ENCODE measurements at places on chromosomes 5 and 9.
A peak's percentile ranks its signal among the peaks of the same experiment; 100 is the strongest.

DNA sequence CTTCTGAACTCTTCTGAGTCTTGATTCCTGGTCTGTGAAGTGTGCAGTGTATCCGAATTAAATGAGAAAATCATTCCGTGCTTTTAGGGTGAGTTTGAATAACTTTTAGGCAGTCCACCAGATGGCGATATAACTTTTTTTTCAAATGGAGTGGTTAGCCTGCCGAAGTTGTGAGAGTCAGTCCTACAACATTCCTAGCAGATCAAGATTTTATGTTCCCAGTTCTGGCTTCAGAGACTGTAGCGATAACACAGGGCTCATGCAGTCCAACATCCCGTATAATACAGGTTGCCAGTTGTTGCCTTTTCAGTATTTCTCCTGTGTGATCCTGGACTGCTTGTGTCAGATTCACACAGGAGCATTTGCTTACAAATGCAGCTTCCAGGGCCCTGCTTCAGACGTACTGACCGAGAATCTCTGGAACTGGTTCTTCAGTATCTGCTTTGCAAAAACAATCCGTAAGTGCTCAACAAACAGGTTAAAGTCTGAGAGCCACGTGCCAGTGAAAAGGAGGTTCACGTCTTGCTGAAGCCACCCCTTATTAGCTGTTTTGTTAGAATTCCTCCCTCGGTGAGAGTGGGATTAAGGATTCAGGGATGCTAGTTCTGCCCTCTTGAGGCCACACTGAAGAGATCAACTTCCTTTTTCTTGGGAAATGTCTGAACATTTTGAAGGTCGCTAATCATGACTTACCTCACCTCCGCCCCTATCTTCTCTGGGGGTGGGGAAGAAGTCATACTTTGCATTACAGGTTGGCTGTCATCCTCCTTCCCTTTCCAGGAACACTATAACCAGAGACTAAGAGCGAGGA is 22.8 kb downstream of the SMIM3 start:
- DNase-seq: peak; percentile 60

GRCh38 chr5:21646469-21646868 is 1206.7 kb downstream of the CDH12 start:
- no peak for DNase-seq

- DNase-seq: no peak
Observed at GRCh38 chr5:138697720-138698360, 55.4 kb upstream of the CTNNA1 start.

- no peak for DNase-seq
Observed at GRCh38 chr9:36101916-36102741, 34.4 kb upstream of the GLIPR2 start.

DNA sequence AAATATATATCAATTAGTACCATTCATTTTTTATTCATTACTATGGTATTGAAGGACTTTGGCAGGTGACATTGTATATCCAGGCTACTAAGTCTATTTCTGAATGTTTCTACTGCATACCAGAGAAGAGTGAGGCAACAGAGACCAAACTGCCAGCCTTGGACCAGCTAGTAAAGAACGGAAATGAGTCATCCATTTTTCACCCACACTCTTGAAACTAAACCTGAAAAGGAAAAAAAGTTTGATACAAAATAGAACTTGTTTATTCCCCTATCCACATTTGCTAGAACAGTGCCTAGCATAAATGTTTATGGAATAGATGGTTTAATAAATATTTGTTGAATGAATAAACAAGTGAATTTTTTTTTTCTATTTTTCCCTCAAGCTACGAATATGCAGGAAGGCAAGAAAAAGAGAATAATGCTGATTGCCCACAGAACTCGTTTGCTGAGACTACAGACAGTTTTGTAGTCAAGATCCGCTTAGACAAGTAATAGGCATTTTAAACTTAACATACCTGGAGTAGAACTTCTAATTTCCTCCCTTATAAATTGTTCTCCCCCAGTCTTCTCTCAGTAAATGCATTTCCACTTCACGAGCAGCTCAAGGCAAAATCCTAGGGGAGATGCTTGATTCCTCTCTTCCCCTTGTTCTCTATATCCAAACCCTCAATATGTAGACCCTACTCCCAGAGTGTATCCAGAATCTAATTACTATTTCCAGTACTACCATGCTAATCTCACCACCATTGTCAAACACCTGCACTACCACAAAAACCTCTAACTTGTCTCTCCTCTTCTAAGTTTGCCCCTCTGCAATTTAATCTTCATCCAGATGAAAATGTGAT is 146.2 kb upstream of the RASA1 start:
- DNase-seq: peak; percentile 86

- DNase-seq: no peak
Observed at GRCh38 chr9:136952321-136952850, 313 bp downstream of the LCN12 start.

- peak; percentile 49 for DNase-seq
Observed at GRCh38 chr9:76987594-76988200, 31.8 kb upstream of the FOXB2 start.

DNA sequence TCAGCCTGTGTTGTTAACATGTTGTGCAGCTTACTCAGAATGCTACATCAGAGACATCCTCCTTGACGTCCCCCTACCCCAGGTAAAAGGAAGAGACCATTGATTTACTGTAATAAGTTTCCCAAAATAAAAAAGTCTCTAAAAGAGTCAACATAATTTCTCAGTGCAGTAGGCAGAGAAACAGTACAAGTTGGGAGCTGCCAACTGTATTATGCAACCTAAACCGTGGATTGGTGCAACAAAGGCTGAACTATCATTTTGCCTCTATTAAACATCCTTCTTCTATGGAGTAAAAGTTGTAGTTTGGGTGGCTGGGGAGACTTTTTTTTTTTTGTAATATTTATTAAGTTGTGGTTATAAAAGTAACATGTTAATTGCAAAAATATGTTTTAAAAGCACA is 208.0 kb downstream of the NR3C1 start:
- no peak for DNase-seq

DNA sequence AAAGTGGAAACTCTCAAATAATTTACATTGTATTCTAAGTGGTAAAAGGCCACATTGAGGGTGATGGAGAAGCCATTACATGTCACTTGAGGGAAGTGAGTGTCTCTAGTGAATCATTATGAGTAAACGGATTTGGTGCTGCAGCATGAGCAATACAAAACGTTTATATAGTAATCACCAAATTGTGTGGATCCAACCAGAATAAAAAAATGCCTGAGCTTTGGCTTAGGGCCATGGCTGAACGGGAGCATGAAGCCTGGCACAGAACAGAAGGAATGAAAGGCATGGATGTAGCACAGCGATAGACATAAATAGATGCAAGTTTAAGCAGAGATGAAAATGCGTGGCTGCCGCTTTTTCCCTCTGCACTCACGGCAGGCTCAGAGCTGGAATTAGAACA is 58.3 kb downstream of the PTTG1 start:
- no peak for DNase-seq

GRCh38 chr5:166123717-166124116 is 2167.7 kb upstream of the WWC1 start:
- no peak for DNase-seq

GRCh38 chr5:22986281-22986680 is 133.1 kb upstream of the CDH12 start:
- no peak for DNase-seq

DNA sequence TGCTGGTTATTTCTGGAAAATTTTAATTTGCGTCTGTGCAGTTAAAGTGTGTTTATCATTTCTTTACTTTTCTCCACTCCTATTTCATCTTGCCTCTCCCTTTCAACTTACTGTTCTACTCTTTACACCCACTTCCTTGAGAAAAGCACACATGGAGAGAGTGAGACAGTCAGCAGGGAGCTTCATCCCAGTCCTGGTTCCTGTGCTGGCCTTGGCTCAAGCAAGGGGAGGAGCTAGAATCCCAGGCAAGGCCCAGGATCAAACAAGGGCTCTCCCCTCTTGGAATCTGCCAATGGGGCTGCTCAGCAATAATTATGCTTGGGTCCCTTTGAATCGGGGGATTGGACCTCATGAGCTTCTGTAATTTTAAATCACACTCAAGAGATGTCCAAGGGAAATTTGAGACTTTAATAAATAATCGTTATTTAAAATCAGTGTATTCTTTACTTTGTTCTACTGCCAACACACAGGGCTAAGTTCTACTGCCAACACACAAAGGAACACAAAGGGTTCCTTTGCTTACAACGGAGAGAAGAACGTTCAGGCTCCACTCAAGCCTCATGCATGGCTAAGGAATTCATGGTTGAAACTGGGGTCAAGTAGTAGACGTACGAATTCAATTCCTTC is 439.3 kb upstream of the DAB2 start:
- no peak for DNase-seq

- DNase-seq: no peak
Observed at GRCh38 chr9:93580654-93581380, 4.4 kb downstream of the PHF2 start.

- DNase-seq: no peak
Observed at GRCh38 chr9:114884787-114885452, 45.5 kb downstream of the TNFSF8 start.

DNA sequence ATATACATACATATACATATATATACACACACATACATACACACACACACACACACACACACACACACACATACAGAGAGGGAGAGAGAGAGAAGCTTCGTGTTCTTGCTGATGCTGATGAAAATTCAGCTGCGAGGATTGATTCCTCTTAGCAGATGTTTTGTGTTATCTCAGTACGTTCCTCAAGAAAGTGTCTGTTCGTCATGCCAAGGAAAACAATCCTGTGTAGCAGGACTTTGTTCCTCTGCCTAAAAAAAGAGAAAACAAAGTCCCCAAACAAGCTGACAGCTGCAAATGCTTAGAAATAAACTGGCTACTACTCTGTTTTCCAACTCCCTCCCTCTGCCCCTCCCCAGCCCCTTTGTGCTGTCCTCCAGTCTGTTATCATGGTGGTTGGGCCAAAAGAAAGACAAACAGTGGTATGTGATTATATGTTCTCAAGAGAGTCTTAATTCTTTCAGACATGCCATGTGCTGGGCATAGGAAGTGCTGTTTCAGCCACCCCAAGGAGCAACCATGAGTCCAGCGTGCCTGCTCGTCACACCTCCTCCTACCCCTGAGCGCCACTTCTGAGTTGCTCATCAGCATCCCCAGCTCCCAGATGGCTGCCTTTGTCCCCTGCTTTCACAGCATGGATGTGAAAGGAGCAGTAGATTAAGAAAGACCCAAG is 71.5 kb upstream of the EQTN start:
- DNase-seq: no peak

DNA sequence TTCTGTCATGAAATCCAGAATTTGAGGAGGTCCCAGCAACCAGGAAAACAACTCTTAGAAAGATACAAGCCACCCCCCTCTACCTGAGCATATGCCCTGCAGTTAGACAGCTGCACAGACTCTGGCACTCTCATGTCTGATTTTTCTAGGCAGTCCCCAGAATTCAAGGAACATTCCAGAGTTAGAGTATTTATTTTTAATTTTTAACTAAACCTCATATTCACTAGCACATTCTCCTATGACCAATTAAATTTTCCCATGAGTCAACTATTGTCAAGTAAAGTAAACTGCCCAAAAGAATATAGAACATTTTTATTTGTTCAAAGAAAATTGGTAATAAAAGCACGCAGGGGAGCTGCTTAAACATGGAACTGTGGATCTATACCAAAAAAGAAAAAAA is 490.5 kb upstream of the SEMA6A start:
- DNase-seq: no peak

DNA sequence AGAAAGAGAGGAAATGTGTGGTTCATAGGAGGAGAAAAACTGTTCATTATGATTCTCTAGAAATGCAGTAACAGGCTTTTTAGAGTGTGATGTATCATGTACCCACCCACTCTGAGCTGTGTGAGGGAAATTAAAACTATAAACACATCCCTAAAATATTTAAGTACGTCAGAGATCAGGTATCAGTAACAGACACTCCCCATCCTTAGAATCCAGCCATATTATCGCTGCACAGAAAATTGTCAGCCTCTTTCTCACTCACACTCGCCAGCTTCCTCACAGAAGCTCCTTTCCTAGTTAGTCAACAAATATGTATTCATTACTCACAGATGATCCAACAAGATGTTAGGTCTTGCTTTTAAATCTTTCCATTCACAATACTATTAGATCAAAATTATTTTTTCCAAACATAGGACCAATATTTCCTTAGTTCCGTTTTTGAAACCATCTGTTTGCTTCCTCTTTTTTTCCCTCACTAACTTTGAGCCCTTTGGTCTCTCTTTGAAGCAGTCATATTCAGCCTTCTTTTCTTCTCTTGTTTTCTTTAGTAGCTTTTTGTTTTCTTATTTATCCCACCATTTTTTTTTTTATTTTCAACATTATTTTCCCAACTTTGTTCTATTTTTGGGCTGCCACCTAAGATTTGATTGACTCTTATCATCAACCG is 13.6 kb upstream of the MAST4 start:
- no peak for DNase-seq

DNA sequence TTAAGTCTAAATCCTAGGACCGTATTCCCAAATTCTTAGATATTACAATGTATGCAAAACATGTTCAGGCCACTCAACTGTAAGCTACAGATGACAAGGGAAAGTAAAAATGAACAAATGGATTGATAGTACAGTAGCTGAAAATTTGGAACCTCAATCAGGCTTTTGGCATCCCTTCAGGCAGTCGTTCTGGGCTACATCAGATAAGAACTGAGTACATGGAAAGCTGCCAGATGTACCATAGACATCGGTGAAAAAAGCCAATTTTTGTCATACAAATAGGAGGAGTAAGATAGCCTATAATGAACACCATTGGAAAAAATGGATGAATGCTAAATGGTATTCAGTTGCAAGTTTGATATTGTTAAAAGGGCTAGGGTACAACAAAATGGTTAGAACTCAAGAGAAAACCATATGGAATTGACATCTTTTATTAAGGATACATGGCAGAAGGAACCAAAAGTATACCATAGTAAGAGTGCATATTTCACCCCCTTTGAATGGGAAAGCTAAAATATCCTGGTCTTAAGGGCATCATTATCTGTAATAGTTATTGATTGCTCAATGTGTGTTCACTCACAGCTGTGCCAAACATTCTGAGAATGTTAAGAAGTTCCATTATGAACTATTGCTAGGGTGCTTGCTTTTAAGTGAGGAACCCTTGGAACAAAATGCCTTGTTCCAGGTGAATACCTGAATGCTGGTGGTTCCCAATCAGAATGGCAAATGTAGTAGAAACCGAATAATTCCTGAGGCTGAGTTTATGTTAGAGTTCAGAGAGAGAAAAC is 86.4 kb downstream of the NR3C1 start:
- DNase-seq: no peak

GRCh38 chr9:5643005-5643624 is 14.2 kb downstream of the RIC1 start:
- DNase-seq: no peak
